KG1 (cell line): ENCODE measurements at places on chromosomes 3 and 15.

DNA sequence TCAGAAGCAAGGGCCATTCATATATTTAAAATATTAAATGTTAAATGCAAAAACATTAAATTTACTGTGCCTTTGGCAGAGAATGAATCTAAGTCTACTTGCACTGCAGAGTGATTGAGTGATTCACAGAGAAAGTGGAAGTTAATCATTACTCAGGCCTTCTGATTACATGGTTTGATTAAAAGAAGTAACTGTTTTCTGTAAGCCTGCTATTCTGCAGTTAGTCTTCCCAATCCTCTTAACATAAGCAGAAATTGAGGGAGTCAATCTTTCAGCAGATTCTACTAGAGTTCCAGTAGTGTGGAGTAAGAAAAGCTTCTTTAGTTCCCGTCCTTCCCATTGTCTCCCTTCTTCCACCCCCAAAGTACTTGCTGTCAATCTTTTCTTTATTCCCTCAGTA lies 1.5 kb downstream of the NLGN1 start:
- no peak for DNase-seq

- no peak for DNase-seq
Observed at GRCh38 chr15:77410701-77411618, 8.9 kb downstream of the PEAK1 start.

GRCh38 chr15:38746211-38746610 lies 181.6 kb upstream of the RASGRP1 start:
- no peak for DNase-seq

DNA sequence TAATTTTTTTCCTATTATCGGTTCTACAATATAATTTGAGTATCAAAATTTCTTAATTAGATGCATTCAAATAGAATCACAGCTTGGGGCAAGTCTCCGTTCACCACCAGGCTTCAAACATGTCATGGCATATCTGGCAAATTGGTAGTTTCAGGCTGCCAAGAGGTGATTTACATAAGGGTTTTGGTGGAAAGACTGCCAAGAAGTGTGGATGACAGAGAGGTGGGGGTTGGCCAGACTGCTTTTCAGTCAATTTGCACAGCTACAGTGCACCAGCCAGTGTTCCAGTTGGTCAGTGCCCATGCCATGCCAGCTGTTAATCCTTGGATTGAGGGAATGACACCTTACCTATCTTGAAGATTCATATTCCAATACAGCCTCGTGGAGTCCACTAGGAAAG lies 8.4 kb upstream of the GSK3B start:
- no peak for DNase-seq

GRCh38 chr3:52471371-52472238 lies 16.2 kb downstream of the NISCH start:
- DNase-seq, result peak; percentile 45

GRCh38 chr15:40283615-40284300 lies 894 bp upstream of the ANKRD63 start:
- no peak for DNase-seq

- no peak for DNase-seq
Observed at GRCh38 chr3:34878488-34878887, 760.8 kb upstream of the ARPP21 start.

- no peak for DNase-seq
Observed at GRCh38 chr3:51622413-51622812, 48.6 kb upstream of the TEX264 start.

- no peak for DNase-seq
Observed at GRCh38 chr15:66105286-66106265, 148.0 kb downstream of the MEGF11 start.

DNA sequence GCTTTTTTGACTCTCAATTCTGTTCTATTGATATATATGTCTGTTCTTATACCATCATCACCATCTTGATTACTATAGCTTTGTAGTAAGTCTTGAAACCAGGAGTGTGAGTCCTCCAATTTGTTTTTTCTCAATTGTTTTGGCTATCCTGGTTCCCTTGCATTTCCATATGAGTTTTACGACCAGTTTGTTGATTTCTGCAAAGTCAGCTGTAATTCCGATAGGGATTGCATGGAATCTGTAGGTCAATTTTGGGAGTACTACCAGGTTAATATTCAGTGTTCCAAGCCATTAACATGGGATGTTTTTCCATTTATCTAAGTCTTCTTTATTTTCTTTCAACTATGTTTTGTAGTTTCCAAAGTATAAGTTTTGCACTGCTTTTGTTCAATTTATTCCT lies 27.0 kb downstream of the PGBD4 start:
- no peak for DNase-seq

DNA sequence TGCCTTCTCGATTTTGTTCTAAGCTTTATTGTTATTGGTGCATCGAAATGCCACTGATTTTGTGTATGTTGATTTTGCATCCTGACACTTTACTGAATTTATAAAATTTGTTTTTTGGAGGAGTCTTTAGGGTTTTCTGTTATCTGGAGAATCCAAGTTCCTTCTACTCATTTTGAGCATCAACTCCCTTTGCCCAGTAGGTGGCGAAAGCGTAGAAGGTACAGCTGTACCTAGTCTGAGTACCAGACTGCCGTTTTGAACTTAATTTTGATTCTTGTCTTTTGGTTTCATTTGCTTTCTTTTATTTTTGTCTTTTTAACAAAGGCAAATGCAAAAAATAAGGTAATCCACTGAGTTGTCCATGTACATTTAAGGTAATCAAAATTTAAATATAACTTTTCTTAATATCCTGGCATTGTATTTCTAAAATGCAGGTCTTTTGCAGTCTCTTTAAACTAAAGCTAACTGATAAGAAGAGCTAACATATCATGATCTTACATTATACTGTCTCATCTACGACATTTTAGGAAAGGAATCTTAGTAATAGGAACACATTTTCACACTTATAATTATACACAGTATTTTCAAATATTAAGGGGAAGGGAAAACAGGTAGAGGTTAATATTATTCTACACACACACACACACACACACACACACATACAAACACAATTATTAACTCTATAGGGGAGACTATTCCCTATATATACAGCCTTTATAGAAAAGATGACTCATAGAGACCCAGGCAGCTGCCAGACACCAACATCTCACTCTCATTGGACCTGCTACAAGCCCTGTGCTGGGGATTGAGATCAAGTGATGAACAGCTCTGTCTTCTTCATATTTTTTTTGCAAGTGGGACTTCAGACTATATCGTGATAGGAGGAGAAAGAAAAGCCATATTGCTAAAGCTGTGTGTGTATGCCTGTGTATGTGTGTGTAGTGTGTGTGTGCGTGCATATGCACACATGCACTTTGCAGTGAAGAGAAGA lies 71.8 kb downstream of the SYNPR start:
- peak; percentile 40 for DNase-seq

DNA sequence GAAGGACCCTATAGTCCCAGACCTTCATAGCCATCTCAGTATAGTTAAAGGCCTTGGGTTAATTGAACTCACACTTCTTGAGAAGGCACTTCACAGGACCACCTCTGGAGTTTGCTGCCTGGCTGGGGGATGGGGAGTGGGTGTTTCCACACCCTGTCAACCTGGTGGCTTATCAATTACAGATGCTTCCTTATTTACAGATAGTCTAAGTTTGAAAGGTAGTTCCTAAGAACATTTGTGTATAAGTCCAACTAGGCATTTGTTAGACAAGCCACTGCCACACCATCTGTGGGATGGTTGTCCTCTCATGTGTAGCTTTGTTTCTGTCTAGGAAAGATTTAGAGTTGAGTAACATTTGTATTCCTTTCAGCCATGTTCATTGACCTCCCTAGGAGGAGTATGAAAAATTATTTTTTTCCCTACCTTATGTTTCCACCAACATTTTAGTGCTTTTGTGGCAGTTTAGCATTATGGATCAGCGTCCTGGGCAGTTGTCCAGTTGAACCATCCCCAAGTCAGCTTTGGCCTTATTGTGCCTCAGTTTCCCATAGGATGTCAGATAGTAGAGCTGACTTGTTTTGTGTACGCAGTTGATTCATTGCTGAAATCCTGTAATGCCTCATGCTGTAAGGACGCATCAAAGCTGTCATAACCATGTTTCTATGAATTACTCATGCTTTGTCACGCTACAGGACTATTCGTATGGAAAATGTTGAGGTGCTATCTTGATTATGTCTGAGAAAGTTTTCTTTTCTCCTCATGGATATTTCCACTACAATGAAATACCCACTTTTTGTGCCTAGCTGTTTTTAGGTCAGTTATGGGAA lies 21.2 kb upstream of the SIAH2 start:
- no peak for DNase-seq

- no peak for DNase-seq
Observed at GRCh38 chr3:184832044-184832443, 20.1 kb downstream of the VPS8 start.

GRCh38 chr3:138460536-138461205 lies 26.3 kb downstream of the ESYT3 start:
- DNase-seq, result no peak

- no peak for DNase-seq
Observed at GRCh38 chr3:101676216-101676764, 642 bp downstream of the ZBTB11 start.

DNA sequence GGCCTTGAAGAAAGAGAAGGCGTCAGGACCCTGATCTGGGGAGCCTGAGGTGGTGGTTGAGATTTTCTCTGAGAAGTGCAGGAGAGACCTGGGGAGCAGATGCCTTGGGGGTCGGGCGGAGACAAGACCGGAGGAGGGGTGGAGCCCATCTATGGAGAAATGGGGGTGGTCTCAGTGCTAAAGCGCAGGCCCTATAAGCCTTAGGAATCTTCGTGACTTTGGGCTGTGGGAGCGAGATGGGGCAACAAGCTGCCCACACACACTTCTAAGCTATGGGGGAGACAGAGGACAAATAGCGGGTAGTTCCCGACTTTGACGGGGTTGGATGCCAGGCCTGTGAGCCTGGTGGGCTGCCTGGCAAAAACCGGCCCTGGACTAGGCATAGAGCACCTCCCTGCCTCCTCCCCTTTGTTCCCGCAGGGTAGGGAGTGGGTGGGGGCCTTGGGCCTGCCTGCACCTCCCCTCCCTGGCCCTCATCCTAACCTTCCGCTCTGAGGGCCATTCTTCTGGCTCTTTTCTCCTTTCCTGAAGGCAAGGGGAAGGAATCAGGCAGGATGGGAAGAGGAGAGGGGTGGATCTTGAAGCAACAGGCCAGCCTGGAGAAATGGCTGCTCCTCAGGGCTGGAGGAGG lies 880 bp downstream of the NISCH start:
- no peak for DNase-seq

DNA sequence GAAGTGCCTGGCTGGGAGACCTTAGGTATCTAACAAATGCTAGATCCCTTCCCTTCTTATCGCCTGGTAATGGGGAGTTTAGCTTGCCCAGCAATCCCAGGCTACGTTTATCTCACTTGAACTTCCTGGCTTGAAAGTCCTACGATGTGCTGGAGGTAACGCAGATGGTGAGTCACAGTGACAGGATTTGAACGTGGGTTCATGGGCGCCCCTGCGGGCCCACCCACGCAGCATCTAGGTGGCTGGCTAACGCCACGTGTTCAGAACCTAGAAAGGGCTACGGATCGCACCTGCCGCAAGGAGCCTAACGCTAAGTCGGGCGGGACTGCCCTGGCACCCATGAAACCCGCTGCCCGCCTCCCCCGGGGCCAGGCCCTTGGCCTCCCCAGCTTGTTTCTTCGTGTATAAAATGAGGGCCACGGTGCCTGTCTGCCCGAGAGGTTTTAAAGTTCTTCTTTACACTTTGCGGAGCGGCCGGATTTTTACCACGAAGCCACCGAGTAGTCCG lies 600 bp upstream of the USP3 start:
- DNase-seq, result peak; percentile 41

GRCh38 chr3:28089527-28089897 lies 151.9 kb upstream of the CMC1 start:
- DNase-seq, result no peak

GRCh38 chr3:46419816-46420215 lies 12.8 kb downstream of the CCRL2 start:
- DNase-seq, result no peak

DNA sequence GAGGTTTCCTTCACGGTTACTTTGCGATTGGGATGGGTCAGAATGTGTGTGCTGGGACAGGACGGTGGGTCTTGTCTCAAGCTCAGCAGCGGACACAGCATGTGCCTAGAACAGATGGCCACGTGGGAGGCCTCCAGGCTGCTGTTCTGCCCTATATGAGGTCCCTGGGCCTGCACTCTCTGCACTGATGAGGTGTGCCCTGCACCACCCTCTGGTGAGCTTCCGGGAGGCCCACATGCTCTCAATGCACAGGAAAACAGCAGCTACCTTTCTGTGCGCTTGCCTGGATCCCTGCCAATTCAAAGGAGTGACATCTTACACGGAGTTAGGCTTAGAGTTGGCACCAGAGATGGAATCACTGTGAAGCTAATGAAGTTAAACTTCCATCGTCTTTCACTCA lies 59.8 kb downstream of the BOC start:
- no peak for DNase-seq

- DNase-seq, result no peak
Observed at GRCh38 chr15:57580428-57580827, 11.3 kb upstream of the MYZAP start.

DNA sequence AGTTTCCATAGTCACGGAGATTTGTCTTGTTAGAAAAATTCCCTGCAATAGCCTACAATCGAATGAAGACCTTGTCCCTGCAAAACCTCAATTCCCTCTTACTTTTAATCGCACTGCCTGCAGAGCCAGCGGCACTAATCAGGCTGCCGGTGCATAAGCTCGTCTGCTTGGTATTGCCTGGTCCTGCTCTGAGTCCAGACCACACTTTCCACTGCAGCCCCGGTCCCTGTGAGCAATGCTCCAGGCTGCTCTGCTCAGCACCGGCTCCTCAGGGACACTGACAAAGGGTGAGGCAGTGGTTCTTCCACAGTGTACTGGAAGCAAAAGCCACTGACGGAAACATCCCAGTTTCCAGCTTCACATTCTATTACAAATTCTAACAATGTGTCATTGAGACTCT lies 164.3 kb downstream of the OCA2 start:
- no peak for DNase-seq

GRCh38 chr3:32432711-32433530 lies 41.3 kb downstream of the CMTM7 start:
- DNase-seq, result no peak

GRCh38 chr15:59687836-59688235 lies 1.3 kb downstream of the BNIP2 start:
- peak; percentile 13 for DNase-seq

DNA sequence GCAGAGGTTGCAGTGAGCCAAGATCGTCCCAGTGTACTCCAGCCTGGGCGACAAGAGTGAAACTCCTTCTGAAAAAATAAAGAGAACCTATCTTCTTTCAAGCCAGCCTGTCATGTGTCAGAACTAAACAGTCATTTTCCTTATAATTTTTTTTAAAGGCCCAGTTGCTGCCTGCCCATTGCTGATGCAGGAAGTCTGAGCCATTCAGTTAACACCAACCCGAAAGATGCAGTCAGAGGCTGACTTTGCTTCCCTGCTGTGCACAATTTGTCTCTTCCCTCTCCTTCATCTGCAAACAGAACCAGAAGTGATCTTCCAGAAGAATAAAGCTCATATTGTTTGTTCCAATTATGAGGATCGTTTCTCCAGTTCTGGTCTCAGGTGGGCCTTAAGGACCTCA lies 220.6 kb downstream of the SLCO3A1 start:
- no peak for DNase-seq

GRCh38 chr3:194552327-194552949 lies 65.6 kb upstream of the ATP13A3 start:
- DNase-seq, result no peak

- DNase-seq, result no peak
Observed at GRCh38 chr3:31219131-31219843, 313.4 kb upstream of the STT3B start.

- no peak for DNase-seq
Observed at GRCh38 chr3:37686220-37686619, 175.5 kb upstream of the CTDSPL start.
